ENCODE measurements at places on chromosomes 13 and 19. TPM values are rescaled to one million over a fixed set of nuclear protein-coding genes. Genes with fewer than 3 reads are reported as not detected.
A peak's percentile ranks its signal among the peaks of the same experiment; 100 is the strongest.

The TMEM255B gene
- total RNA-seq: 2.1 TPM

DNA sequence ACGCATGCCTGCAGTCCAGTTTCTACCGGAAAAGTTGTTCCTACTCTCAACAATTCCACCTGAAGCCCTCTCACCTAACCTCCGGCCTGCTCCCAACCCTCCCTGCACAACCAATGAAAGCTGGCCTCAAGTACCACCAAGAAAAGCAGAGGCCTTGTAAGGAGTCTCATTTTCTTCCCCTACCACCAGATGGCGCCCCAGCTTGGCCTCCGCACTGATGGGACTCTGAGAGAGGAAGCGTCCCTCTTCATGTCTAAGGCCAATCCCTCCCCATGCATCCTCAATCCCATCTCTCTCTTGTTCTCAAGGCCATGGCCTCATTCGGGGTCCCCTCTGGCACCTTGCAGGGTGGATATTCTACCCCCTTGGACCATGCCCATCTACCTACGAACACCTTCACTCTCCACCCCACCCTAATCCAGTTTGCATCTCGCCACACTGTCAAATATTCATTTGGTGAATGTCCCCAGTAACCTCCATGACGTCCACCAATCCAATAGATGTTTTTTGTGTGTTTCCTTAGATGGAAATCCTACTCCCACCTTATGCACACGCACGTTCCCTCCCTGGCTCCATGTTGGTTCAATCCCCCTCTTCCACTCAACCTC is 412.8 kb downstream of the ZNF536 start:
- H3K36me3 ChIP-seq: no peaks in the 10 kb centered on the region
- peaks cover 2% of the 10 kb centered on the region for H3K4me1 ChIP-seq
- H3K4me3 ChIP-seq: no peak overlapping the region
- H3K27me3 ChIP-seq: no peaks in the 10 kb centered on the region
- H3K27ac ChIP-seq: no peak overlapping the region

- DNase-seq: no peak
- H3K27me3 ChIP-seq: peaks cover 57% of the 10 kb centered on the region
- no peak overlapping the region for H3K27ac ChIP-seq
Observed at GRCh38 chr13:50215399-50215798, 200.2 kb downstream of the KCNRG start.

DNA sequence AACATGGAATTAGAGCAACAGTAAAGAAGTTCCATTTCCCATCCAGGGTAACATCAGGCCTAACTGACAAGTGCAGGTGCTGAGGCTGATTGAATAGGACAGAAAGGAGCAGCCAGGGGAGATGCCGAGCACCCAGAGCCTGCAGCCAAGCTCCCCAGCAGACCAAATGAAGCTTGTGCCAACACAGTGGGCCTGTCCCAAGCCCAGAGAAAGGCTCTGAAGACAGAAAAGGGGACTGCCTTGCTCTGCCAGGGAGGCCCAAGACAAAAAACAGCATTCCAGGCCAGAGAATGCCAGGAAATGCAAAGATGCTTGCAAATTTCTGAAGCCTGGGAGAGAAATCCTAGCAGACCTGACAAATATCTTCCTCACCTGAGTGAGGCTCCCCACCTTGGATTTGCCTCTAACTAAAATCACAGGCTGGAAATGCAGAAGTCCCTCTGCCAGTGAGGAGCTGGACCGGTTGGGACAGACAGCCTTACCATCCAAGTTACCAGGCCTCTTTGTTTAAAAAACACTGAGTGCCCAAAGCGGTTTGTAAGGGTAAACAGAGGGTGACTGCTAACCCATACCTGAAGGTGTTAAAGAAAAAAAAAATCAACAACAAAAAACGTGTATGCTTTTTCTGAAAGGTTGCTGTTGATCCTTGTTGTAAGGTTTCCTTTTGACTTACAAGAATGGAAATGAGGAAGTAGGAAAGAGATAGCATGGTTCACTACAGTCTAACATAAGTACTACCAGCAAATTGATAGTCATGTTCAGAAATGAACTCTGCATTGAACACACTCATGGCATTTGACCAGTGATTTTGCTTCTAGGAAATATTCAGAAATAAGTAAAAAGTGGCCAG is 11.8 kb upstream of the HMGB1 start:
- H3K4me1 ChIP-seq: no peaks in the 10 kb centered on the region
- no peak overlapping the region for H3K27ac ChIP-seq
- no peaks in the 10 kb centered on the region for H3K36me3 ChIP-seq

The ZNF541 gene
- total RNA-seq: 0.09 TPM

DNA sequence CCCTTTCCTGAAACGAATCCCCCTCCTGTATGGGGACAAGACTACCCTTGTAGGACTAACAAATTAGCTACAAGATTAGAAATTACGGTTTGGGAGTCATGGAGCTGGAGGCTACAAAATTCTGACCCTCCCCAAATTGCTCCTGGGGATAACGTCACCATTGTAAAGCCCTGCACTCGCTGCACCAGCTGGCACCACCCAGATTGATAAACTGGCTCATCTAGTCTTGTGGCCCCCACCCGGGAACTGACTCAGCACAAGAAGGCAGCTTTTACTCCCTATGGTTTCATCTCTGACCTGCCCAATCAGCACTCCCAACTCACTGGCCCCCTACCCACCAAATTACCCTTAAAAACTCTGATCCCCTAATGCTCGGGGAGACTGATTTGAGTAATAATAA is 150.6 kb upstream of the TSC22D1 start:
- H3K4me3 ChIP-seq: no peak overlapping the region
- H3K27me3 ChIP-seq: peaks cover 1% of the 10 kb centered on the region
- no peaks in the 10 kb centered on the region for H3K4me1 ChIP-seq
- no peak for DNase-seq
- no peak overlapping the region for H3K27ac ChIP-seq

DNA sequence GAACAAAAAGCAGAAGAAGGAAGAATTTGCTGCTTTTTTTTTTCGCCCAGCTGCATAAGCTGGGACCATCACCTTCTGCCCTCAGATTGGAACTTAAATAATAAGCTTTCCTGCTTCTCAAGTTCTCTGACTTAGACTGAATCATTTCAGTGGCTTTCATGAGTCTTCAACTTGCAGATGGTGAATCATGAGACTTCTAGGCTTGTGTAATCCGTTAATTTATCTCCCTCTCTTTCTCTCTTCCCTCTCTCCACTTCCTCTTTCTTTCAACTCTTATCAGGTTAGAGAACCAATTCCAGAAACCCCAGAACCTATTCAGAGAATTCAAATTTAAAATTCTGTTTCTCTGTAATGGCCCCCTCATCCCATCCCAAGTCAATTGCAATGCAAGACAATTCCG is 1153.7 kb downstream of the PCDH9 start:
- H3K4me3 ChIP-seq: no peak overlapping the region
- H3K36me3 ChIP-seq: no peaks in the 10 kb centered on the region
- no peak for DNase-seq
- H3K27ac ChIP-seq: no peak overlapping the region
- no peaks in the 10 kb centered on the region for H3K4me1 ChIP-seq

DNA sequence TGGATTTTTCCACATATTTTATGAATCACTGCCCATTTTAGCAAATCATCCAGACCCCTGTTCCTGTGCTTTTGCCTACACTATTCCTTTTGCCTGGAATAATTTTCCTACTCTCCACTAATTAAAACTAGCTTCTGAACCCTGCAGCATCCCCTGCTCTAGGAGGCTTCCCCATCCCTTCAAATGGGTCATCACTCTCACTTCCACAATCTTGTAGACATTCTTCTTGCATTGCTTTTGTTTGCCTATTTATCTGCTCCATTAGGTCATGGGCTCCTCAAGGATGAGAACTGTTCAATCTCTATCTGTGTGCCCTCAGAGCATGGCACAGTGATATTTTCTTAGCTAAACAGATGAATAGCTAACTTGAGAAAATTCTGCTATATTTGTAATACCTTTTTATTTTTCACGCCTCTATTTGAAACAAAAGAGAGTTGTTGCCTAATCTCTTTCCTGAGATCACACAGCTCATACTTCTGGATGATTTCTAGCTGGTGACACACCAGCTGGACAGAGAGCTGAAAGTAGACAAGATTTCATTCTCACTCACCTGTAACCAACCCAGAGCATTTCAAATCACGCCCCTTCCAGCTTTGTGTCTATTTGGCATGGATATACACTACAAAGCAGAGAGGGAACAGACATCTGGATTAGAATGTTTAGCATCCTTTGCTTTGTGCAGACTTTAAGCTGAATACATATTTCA is 466.0 kb downstream of the FOXO1 start:
- H3K27ac ChIP-seq: no peak overlapping the region
- H3K4me3 ChIP-seq: no peak overlapping the region
- no peak for DNase-seq
- no peaks in the 10 kb centered on the region for H3K27me3 ChIP-seq
- H3K36me3 ChIP-seq: peaks cover 2% of the 10 kb centered on the region

- DNase-seq: peak; percentile 15
- peaks cover 25% of the 10 kb centered on the region for H3K36me3 ChIP-seq
- no peak overlapping the region for H3K4me3 ChIP-seq
- no peaks in the 10 kb centered on the region for H3K27me3 ChIP-seq
- H3K4me1 ChIP-seq: peaks cover 6% of the 10 kb centered on the region
Observed at GRCh38 chr13:20828539-20829364, 55.0 kb upstream of the EEF1AKMT1 start.

DNA sequence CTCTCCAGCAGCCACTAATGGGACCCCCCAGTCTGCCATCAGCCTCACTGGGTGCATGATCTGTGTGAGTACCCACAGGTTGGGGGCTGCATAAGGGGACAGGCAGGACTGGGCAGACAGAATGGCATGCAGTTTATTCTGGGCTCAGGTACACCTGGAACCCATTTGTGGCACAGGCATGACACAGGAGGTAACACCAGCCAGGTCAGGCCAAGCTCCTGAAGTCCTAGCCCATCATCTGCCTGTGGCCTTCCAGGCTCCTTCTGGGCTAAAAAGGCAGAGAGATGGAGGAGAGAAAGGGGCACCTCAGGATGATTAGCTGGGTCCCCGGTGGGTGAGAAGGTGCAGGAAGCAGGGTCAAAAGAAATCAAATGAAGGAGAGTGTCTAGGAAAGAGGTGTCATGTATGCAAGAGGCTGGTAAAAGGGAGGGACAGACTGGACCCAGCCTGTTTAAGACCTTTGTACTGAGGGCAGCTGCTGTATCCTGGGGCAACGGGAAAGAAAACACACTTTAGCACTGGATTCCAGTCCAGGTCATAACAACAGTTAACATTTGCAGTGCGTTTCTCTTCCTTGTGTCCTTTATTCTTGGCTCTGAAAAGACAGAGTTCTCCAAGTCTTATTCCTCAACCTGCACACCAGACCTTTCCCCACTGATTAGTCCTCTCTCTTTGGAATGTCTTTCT is 20.2 kb upstream of the DGKH start:
- no peak for DNase-seq
- H3K36me3 ChIP-seq: no peaks in the 10 kb centered on the region
- no peak overlapping the region for H3K4me3 ChIP-seq
- H3K27me3 ChIP-seq: peaks cover 17% of the 10 kb centered on the region
- no peak overlapping the region for H3K27ac ChIP-seq
- H3K4me1 ChIP-seq: no peaks in the 10 kb centered on the region

DNA sequence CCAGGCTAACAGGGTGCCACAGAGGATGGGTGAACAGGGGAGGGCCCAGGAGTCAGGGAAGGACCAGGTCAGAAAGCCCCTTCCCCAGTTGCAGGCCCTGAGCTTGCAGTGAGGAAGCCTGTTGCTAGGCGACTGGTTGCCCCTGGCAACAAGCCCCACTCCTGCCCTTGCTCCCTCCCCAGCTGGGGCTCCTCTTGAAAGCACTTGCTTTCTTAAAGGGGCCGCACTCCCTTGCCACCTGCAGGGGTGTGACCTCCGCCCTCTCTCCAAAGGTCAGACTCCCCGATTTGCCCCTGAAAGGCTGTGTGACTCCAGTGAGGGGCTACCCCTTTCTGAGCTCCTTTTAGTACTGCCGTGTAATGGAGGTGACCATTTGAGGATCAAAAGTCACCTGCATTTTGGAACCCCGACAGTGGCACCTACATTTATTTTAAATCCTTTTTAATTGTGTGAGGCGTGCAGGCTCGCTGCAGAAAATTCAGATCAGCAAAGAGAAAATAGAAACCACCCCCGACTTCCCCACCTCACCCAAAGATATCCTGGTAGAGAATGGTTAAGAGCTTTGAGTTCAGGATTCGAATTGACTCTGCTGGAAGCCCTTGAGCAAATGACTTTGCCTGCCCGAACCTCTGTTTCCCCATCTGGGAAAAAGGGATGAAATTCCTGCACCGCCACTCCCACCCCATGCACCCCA is 4.8 kb downstream of the FCHO1 start:
- peak overlapping the region; percentile 53 for H3K27ac ChIP-seq
- peaks cover 28% of the 10 kb centered on the region for H3K4me1 ChIP-seq
- no peak overlapping the region for H3K4me3 ChIP-seq
- H3K27me3 ChIP-seq: no peaks in the 10 kb centered on the region
- DNase-seq: no peak
- H3K36me3 ChIP-seq: peaks cover 70% of the 10 kb centered on the region

The FUT3 gene
- total RNA-seq: not detected
